ENCODE measurements at places on chromosomes 7 and 10. TPM values are rescaled to one million over a fixed set of nuclear protein-coding genes. Genes with fewer than 3 reads are reported as not detected.

Gene GOT1
- total RNA-seq = 13.9 TPM

Gene RTKN2
- 0.16 TPM for total RNA-seq

Gene MACC1
- total RNA-seq = 39.4 TPM

Gene MMRN2
- total RNA-seq = 32.6 TPM

Gene CNPY1
- total RNA-seq = not detected

Gene CYP2E1
- 3.4 TPM for total RNA-seq

Gene KLLN
- total RNA-seq = 1.1 TPM

Gene CAV2
- total RNA-seq = 63.3 TPM

Gene CYP2C19
- 0.32 TPM for total RNA-seq

Gene LOXL4
- total RNA-seq = 26.1 TPM

Gene PLEKHS1
- 30.0 TPM for total RNA-seq

Gene GCK
- 1.6 TPM for total RNA-seq

Gene AS3MT
- 5.2 TPM for total RNA-seq

Gene CAPZA2
- 138 TPM for total RNA-seq

Gene CPA5
- not detected for total RNA-seq

Gene PIK3CG
- total RNA-seq = 5.4 TPM

Gene HABP2
- total RNA-seq = 0.66 TPM

Gene GNAT3
- not detected for total RNA-seq

Gene MASTL
- total RNA-seq = 7.5 TPM

Gene OTUD1
- 20.2 TPM for total RNA-seq

Gene INMT
- total RNA-seq = 7.8 TPM

Gene BTBD16
- total RNA-seq = not detected

Gene TRIM50
- total RNA-seq = not detected

Gene NPFFR1
- total RNA-seq = not detected

Gene GDI2
- 249 TPM for total RNA-seq

Gene SLIT1
- under 0.01 TPM for total RNA-seq

Gene CYP26C1
- 0.15 TPM for total RNA-seq

Gene FAM180A
- 5.2 TPM for total RNA-seq

Gene HTRA1
- total RNA-seq = 116 TPM

Gene IQUB
- 3.3 TPM for total RNA-seq

Gene FAM131B
- 2.3 TPM for total RNA-seq

Gene NKX1-2
- total RNA-seq = not detected

Gene CCDC3
- total RNA-seq = 9.8 TPM

Gene PRKG1
- 10.9 TPM for total RNA-seq

Gene MAT1A
- not detected for total RNA-seq

Gene TMEM236
- total RNA-seq = 0.66 TPM

Gene ZNF92
- 7.7 TPM for total RNA-seq

Gene MKX
- total RNA-seq = 1.4 TPM

Gene TRIL
- 8.3 TPM for total RNA-seq

Gene LEP
- total RNA-seq = 498 TPM

Gene PTPRE
- total RNA-seq = 25.6 TPM

Gene PRSS37
- total RNA-seq = not detected

Gene HK1
- total RNA-seq = 51.2 TPM

Gene CAMK2B
- 9.2 TPM for total RNA-seq

Gene RARRES2
- 297 TPM for total RNA-seq

Measured in breast epithelium (tissue), 4 donors.